ENCODE measurements at places on chromosomes 7 and 10.

DNA sequence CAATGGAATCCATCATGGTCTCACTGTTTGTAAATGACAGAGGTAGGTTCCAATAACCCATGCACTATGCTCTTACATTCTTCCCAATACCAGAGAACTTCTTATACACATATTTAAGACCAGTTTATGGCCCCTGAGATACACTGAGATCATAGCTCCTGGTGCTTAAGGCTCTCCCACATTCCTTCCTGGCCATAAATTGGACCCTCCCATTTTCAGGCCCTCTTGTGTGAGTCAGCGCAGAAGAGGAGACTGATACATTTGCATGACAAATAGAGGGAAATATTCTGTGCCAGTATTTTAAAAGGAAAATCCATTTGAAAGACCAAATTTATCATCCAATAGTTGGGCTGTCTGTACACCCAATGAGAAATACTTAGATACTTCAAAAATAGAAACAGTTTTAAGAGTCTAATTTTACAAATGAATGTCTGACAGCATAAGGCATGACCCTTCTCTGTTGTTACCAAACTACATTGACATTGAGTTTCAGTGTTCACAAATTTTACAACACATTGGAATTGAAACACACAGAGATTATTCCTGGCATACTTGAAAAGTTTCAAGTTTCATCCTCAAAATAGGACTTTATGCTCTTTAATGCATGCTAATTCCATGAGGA is 35.3 kb downstream of the SLC16A9 start:
- DNase-seq, result no peak

- no peak for DNase-seq
Observed at GRCh38 chr7:27191161-27191731, 6.2 kb upstream of the HOXA11 start.

DNA sequence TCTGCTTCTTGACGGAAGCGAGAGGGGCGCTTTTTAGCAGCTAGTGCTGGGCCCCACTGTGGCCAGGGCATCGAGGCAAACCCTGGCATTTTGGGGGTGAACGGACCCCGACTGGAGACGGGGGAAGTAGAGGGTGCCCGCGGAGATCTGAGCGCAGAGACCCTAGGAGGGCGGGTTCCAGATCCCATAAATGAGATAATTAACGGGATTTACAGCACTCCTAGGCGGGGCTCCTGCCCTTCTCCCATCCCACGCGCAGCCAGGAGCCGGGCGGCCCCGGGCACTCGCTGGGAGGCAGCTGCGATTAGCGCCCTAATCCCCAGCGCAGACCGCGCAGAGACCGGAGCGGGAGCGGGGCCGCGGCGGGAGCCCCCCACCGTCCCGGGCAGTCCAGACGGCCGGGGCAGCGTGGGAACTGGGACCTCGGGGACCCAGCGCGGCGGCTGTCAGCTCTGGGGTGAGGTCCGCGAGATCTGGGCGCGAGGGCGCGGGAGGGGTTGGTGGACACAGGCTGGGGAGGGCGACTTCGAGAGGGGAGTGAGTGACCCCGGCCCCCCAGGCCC is 735 bp downstream of the JCAD start:
- no peak for DNase-seq

GRCh38 chr10:90413196-90413595 is 444.6 kb downstream of the HTR7 start:
- DNase-seq, result no peak

DNA sequence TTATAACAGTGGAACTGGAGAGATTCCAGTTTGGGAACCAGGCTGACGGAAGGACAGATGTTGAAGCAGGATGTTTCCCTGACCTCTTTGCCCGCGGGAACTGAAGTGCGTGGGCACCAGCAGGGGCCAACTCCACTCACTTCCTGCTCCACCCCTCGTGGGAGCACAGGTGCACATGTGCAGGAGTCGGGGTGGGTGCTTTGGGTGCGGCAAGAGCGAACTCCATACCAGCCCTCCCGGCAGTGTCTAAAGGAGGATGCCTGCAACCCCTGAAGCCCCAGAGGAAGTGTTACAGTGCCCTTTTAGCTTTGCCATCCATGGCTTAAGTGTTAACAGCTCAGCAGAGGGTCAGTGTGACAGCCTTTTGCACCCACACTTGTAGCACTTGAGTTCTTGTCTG is 27.4 kb upstream of the UBE3C start:
- no peak for DNase-seq

- no peak for DNase-seq
Observed at GRCh38 chr10:55631071-55631654, 729.9 kb downstream of the ZWINT start.

DNA sequence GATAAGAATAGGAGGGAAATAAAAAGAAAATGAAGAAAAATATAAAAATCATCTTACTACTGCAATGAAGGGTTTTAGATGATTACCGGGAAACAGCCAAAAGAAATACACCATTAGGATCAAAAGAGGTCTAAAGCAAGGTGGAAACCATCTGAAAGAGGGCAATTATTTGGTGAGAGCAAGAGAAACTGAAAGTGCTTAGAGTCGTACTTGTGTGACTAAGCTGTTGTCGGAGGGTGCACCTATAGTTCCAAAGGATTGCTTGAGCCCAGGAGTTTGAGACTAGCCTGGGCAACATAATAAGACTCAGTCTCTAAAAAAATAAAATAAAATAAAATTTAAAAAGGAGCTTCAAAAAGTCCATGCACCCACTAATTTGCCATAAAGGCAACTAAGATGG is 169.5 kb downstream of the DKK1 start:
- DNase-seq, result no peak

- DNase-seq, result no peak
Observed at GRCh38 chr10:75191821-75192568, 18.6 kb upstream of the VDAC2 start.

GRCh38 chr7:141671705-141672496 is 30.1 kb downstream of the DENND11 start:
- DNase-seq, result no peak

- DNase-seq, result no peak
Observed at GRCh38 chr10:1745780-1746456, 8.6 kb upstream of the ADARB2 start.

- no peak for DNase-seq
Observed at GRCh38 chr10:132141526-132142395, 45.0 kb upstream of the DPYSL4 start.

DNA sequence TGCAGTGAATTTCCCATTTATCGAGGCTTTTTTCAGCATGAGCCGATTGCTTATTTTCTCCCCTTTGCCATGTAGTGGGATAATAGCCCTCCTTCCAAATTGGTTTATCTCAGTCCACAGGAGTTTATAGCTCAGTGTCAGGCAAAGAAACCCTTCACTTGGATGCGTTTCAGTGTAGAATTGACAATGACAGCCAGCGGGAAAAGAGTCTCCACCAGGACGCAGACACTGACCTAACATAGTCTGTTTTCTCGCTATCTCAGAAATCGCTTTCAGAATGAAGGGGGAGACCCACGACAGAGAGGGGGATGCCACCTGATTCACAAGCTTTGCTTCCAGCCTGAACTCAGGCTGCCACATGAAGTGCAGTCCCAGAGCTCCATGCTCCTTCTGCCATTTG is 43.5 kb upstream of the TCERG1L start:
- no peak for DNase-seq

Measured in stimulated activated CD4-positive, alpha-beta T cell treated with anti-CD3 and anti-CD28 coated beads, Interleukin-15, amount 100 ng/mL, for 1 hour (primary cell).